ENCODE measurements at places on chromosomes 7 and 10.

DNA sequence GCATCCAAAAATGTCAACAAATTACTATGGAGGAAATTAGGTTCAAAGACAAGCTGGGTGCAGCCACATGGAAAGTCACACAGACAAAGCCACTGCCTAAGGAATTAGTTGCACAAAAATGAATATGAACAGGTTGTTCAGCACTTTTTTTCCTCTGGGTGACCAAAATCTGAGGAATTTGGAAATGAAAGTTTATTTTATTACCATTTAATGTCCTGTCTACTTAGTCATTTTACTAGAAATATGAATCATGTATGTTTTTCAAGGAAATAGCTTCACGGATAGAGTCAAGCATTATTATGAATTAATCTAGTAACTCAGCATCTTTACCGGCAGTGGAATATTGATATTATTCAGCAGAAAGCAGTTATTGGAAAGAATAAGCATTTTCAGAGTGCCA, 106.3 kb downstream of the ANK3 start:
- DNase-seq = no peak

- no peak for DNase-seq
Measured at GRCh38 chr7:78673272-78673671, 780.2 kb downstream of the MAGI2 start.

DNA sequence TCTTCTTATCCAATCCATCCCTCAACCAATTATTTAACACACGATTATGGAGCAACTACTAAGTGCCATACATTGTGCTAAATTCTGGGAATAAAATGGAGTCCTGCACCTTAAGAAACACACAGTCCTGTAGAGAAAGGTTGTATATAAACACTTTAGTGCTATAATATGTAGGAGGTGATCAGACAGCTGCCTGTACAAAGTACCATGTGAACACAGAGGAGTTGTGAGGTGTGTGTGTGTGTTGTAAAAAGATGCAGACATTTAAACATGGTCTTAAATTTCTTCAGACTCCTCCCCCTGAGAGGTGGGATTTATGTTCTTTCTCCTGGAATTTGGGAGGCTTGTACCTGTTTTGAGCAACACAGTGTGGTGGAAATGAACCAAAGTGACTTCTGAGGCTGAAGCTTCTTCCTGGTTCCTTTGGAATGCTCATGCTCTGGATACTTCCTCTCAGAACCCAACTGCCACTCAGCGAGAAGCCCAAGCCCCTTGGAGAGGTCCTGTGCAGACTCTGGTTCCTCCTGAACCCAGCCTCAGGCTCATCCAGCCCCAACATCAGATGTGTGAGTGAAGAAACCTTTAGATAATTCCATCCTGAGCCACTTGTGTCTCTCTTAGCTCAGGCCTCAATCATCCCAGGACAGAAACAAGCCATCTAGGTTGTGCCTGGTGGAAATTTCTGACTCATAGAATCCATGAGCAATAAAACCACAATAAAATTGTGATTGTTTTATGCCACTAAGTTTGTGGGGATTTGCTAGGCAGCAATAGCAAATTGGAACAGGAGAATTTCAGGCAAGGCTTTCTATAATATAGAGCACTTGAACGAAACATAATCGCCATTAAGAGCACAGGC, 161.2 kb upstream of the FAM3C start:
- DNase-seq = no peak

DNA sequence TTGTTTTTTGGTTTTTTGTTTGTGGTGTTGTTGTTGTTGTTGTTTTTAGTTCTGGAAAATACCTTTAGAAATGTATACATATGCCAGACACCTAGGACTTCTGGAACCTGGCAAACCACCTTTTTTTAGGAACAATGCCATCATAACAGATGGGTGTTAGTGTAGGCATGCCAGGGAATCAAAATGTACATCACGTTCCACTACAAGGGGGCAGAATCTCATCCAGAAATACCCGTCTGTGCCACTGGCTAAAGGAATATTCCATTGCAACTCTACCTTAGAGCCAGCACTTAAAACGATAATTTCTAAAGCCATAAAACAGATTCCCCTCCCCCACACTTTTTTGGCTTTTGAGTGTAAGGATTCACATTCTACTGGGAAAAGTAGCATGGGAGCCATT, 239.8 kb downstream of the ETV1 start:
- DNase-seq = no peak

DNA sequence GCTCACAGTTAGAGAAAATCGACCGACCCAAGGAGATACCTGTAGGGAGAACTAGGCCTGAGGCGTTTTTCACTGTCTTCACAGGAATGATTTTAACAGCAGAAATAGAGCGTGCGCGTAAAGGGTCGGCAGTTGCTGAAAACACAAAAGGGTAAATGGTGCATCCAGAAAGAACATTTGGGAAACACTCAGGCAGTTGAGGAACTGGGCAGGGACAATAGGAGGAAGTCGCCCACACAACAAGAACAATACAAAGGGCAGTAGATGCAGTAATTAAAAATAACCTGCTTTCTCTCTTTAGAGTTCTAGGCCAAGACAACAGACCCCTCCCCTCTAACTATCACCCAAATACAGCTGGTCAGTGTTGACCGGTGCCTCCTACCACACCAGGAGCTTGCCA, 126.6 kb downstream of the SORBS1 start:
- no peak for DNase-seq

DNA sequence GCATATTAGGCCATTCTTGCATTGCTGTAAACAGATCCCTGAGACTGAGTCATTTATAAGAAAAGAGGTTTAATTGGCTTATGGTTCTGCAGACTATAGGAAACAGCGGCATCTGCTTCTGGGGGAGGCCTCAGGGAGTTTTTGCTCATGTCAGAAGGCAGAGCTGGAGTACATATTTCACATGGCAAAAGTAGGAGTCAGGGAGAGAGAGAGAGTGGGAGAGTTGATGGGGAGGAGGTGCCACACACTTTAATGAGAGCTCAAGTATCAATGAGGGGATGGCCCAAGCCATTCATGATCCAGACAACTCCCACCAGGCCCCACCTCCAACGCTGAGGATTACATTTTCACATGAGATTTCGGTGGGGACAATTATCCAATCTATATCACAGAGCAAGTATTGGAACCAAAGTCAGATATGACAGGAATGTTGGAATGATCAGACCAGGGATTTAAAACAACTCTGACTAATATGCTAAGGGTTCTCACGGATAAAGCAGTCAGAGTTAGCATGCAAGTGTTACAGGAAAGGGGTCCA, 795.3 kb upstream of the CELF2 start:
- no peak for DNase-seq
